ENCODE measurements at places on chromosomes 16 and 17.
A peak's percentile ranks its signal among the peaks of the same experiment; 100 is the strongest.

- no peak for DNase-seq
- no peaks in the 10 kb centered on the region for H3K4me1 ChIP-seq
- no peaks in the 10 kb centered on the region for H3K27me3 ChIP-seq
- H3K27ac ChIP-seq: no peak overlapping the region
- peaks cover 25% of the 10 kb centered on the region for H3K36me3 ChIP-seq
- H3K4me3 ChIP-seq: no peak overlapping the region
Observed at GRCh38 chr17:1870592-1870991, 40.8 kb downstream of the RPA1 start.

GRCh38 chr16:2949705-2950352, 14.2 kb upstream of the KREMEN2 start:
- H3K4me1 ChIP-seq: no peaks in the 10 kb centered on the region
- H3K4me3 ChIP-seq: no peak overlapping the region
- H3K27me3 ChIP-seq: no peaks in the 10 kb centered on the region
- H3K27ac ChIP-seq: no peak overlapping the region

- no peak for DNase-seq
- no peak overlapping the region for H3K4me3 ChIP-seq
- no peaks in the 10 kb centered on the region for H3K27me3 ChIP-seq
- no peak overlapping the region for H3K27ac ChIP-seq
- H3K36me3 ChIP-seq: no peaks in the 10 kb centered on the region
- peaks cover 11% of the 10 kb centered on the region for H3K4me1 ChIP-seq
Observed at GRCh38 chr17:2346475-2346874, 9.2 kb downstream of the SGSM2 start.

DNA sequence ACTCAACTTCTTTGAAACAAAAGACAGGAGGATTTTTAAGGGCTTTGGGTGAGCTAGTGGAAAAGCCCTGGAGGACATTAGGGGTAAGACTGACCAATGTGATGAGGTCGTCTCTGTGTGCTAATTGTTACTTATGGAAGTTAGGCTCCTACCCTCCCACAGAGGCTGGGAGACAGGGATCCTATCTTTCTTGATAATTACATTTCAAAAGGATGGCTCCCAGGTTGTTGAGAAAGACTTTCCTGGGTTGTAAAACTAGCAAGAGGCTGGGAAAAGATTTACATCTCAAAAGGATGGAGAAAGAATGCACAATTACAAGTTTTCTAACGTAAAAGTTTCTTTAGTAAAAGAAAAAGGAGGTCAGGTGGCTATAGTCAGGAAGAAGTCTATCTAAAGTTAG, 605.8 kb upstream of the GOT2 start:
- no peak for DNase-seq
- H3K36me3 ChIP-seq: no peaks in the 10 kb centered on the region
- no peaks in the 10 kb centered on the region for H3K27me3 ChIP-seq
- H3K4me3 ChIP-seq: no peak overlapping the region
- H3K4me1 ChIP-seq: no peaks in the 10 kb centered on the region

GRCh38 chr17:61833536-61834193, 29.7 kb downstream of the BRIP1 start:
- no peaks in the 10 kb centered on the region for H3K36me3 ChIP-seq
- peaks cover 9% of the 10 kb centered on the region for H3K4me1 ChIP-seq
- peak; percentile 74 for DNase-seq
- H3K27me3 ChIP-seq: no peaks in the 10 kb centered on the region
- H3K27ac ChIP-seq: no peak overlapping the region
- H3K4me3 ChIP-seq: no peak overlapping the region

DNA sequence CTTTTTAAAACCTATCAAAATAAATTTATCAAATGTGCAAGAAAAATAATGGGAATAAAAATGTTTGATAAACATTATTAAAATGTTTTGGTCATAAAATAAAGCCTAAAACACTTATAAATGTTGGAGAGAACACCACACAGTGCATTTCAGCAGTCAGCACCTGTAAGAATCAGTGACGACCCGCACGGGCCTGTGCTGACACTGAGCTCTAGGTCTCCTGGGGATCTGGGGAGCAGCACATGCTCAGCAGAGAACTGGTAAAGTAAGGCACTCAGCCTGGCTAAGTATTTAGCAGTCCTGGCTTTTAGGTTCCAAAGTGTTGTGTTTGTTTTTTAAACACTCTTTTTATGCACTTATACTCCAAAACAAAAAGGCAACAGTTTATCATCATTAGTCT, 46.9 kb downstream of the HELZ start:
- H3K27me3 ChIP-seq: no peaks in the 10 kb centered on the region
- no peak for DNase-seq
- H3K4me1 ChIP-seq: peaks cover 3% of the 10 kb centered on the region
- H3K36me3 ChIP-seq: peaks cover 16% of the 10 kb centered on the region

DNA sequence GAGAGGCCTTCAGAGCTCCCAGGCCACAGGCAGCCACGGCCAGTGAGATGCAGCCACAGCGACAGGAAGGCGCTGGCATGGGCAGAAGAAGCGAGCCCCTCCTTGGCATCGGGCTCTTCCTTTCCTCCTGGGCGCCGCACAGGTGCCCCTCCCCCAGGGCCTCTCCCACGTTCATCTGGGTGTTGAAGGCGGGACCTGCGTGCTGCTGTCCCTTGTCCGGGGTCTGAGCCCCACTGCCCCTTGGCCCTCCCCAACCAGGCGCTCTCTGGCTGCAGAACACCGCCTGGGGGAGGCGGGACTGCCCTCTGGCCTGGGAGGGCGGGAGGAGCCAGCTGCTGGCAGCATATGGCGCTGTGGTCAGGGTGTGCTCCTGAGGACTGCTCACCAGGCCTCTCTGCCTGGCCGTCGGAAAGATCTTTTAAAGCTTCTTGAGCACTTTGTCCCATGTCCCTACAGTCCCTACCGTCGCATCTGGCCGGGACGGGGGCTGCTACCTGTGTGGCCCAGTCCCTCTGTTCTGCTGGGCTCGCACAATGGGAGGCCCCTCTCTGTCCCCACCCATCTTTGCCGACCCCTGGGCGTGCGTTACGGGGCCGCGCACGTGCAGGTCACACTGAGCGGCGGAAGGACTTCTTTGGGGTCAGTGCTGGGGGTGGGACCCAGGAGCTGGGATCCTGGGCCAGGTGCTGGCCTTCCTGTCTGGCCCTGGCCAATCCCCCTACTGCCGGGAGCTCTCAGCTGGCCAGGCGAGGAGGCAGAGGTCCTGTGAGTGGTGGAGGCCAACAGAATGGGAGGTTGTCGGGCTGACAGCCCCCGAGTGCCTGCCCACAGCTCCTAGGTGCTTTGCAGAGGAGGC, 1.7 kb downstream of the SLC25A10 start:
- DNase-seq: no peak
- peaks cover 34% of the 10 kb centered on the region for H3K4me1 ChIP-seq
- no peak overlapping the region for H3K27ac ChIP-seq
- H3K4me3 ChIP-seq: no peak overlapping the region
- H3K27me3 ChIP-seq: no peaks in the 10 kb centered on the region

- DNase-seq: no peak
- H3K27me3 ChIP-seq: peaks cover 22% of the 10 kb centered on the region
- H3K4me1 ChIP-seq: no peaks in the 10 kb centered on the region
- H3K36me3 ChIP-seq: no peaks in the 10 kb centered on the region
Observed at GRCh38 chr17:43917348-43918025, 10.2 kb upstream of the MPP2 start.

DNA sequence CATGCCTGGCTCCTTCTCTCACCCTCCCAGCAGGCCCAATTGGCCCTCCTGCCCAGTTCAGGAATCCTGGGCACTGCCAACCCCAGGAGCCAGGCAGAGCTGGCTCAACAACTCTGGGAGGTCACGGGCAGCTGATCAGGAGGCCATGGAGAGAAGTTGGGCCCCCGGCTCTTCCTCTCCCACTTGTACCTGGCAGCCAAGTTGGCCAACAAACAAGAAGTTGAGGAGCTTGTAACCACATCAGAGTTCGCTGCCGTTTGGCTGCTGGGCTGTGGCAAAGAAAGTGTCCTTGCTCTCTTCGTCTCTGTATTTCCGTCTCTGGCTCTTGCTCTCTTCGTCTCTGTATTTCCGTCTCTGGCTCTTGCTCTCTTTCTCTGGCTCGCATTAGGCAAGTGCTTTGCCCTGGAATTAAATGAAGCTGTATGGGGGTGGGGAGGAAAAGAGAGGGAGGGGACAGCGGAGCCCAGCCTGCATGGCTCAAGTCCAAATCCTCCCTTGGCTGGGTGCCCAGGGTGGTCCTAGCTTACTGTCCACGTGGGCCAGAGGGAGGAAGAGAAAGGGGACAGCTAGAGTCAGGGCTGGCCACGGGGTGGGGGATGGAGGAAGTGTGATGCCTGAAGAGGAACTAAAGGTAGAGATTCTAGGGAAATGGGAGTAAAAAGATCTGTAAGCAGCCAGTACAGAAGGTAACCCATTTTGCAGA, 7.8 kb upstream of the TMEM132E start:
- H3K4me1 ChIP-seq: no peaks in the 10 kb centered on the region
- no peak overlapping the region for H3K4me3 ChIP-seq
- no peak for DNase-seq
- H3K27ac ChIP-seq: no peak overlapping the region
- peaks cover 6% of the 10 kb centered on the region for H3K27me3 ChIP-seq

GRCh38 chr17:38434178-38434665, 6.0 kb downstream of the ARHGAP23 start:
- H3K36me3 ChIP-seq: no peaks in the 10 kb centered on the region
- no peak overlapping the region for H3K4me3 ChIP-seq
- H3K27ac ChIP-seq: no peak overlapping the region
- DNase-seq: no peak
- H3K27me3 ChIP-seq: no peaks in the 10 kb centered on the region
- H3K4me1 ChIP-seq: peaks cover 14% of the 10 kb centered on the region

- peaks cover 7% of the 10 kb centered on the region for H3K4me1 ChIP-seq
- DNase-seq: no peak
- H3K4me3 ChIP-seq: no peak overlapping the region
- no peaks in the 10 kb centered on the region for H3K36me3 ChIP-seq
- H3K27me3 ChIP-seq: no peaks in the 10 kb centered on the region
- H3K27ac ChIP-seq: no peak overlapping the region
Observed at GRCh38 chr17:62971853-62972252, 5.8 kb downstream of the TANC2 start.

GRCh38 chr16:20865420-20866131, 34.6 kb downstream of the DCUN1D3 start:
- peak; percentile 67 for DNase-seq
- H3K27me3 ChIP-seq: no peaks in the 10 kb centered on the region
- H3K4me1 ChIP-seq: peaks cover 32% of the 10 kb centered on the region
- peaks cover 7% of the 10 kb centered on the region for H3K36me3 ChIP-seq

DNA sequence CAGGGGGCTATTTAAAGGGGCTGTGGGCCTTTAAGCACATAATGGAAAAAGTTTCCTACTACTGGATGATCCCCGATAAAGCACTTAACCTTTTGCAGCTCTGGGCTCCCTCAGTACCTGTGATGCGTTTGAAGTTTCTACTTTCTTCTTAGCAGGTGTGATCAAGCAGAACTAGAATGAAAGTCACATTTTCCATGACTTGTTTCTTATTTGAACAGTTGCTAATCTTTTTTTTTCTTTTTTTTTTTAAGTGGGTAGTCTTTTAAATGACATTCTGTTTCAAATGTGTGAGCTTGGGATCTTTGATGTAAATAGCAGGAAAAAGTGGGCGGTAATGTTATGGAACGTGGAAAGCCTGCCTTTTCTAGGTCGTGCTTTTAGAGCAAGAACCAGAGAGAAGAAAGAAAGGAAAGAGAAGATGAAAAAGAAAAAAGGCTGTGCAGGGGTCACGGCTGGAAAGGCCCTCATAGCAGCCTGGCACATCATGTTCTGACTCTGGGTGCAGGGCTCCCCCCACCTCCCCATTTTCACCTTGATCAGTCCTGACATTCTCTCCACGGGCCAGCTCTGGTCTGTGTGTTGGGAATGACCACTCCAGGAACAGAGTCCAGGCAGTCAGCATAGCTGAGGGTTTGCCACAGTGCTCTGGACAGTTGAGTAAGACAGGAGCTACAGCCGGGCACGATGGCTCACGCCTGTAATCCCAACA, 150.6 kb downstream of the CLEC16A start:
- H3K4me3 ChIP-seq: no peak overlapping the region
- DNase-seq: no peak
- peaks cover 32% of the 10 kb centered on the region for H3K4me1 ChIP-seq
- H3K27me3 ChIP-seq: no peaks in the 10 kb centered on the region

- no peaks in the 10 kb centered on the region for H3K36me3 ChIP-seq
- no peak for DNase-seq
- H3K4me1 ChIP-seq: no peaks in the 10 kb centered on the region
- H3K27me3 ChIP-seq: no peaks in the 10 kb centered on the region
- no peak overlapping the region for H3K27ac ChIP-seq
Observed at GRCh38 chr16:20798364-20798763, 7.9 kb downstream of the ERI2 start.

DNA sequence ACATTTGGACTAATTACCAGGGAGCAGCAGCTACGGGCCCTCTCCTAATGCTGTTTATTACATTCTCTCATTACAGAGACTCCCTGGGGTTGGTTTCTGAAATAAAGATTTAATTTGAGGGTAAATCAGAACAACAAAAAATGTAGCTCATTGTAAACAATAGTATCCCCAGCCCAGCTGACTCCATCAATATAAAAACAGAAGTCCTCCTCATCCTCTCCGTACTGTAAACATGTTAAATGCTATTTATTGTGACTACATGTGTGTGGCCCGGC, 670.4 kb downstream of the TOX3 start:
- no peaks in the 10 kb centered on the region for H3K36me3 ChIP-seq
- no peak overlapping the region for H3K27ac ChIP-seq
- H3K4me1 ChIP-seq: peaks cover 20% of the 10 kb centered on the region
- H3K27me3 ChIP-seq: no peaks in the 10 kb centered on the region
- no peak for DNase-seq

DNA sequence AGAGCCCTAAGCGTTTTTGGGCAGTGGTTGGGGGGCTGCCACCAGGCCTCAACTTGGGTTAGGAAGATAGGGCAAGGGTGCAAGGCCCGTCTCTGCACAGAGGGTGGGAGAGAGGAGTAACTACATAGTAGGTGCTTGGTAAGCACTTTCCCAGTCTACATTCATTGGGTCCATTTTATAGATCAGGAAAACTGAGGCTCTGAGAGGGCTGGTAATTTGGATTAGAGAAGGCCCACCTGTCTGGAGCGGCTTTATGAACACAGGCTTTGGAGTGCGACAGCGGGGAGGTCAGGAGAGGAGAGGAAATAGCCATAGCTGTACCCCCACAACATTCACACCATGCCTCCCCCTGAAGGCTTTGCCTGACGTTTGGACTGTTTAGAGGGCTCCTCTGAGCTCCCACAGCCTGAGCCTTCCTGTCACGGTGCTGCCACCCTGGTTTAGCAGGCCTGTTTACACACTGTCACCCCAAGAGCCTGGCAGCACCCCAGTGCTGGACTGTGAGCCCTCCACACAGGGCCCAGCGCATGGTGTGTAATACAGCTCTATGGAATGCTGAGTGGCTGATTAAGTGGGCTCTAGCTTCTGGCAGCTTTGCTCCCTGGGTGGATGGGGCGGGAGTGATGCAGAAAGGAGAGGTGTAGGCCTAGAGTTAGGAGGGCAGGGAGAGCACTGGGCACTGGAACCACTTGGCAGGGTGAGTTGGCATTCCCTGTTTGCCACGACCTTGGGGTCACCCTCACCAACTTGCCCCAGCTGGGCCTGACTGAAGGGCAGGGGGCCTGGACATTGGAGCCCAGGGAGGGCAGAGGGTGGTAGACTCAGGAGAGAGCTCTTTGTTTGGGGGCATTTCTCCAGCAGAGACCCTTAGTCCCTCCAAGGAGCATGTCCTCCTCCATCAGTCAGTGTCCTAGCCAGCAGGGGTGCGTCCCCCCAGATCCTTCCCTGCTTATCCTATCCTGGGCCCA, 73.7 kb downstream of the RAI1 start:
- H3K27me3 ChIP-seq: no peaks in the 10 kb centered on the region
- H3K4me3 ChIP-seq: no peak overlapping the region
- no peak overlapping the region for H3K27ac ChIP-seq
- no peak for DNase-seq
- no peaks in the 10 kb centered on the region for H3K36me3 ChIP-seq
